Stimulated activated CD4-positive, alpha-beta T cell treated with anti-CD3 and anti-CD28 coated beads, Interleukin-4, amount 100 ng/mL, for 1 hour (primary cell): ENCODE measurements at places on chromosomes 1 and 21.
A peak's percentile ranks its signal among the peaks of the same experiment; 100 is the strongest.

- no peak for DNase-seq
Measured at GRCh38 chr1:65230731-65231481, 78.4 kb upstream of the DNAJC6 start.

DNA sequence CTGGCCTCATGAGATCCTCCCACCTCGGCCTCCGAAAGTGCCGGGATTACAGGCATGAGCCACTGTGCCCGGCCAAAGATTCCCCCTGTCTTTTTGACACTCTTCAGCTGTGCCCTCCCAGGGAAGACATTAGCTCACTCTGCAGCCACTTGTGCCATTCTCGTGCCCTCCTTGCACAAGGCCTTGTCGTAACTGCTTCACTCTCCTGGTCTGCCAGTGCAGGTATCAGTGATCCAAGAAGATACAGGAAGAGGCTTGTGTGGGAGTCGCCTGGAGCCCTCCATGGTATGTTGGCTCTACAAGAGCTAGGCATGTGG is 22.0 kb upstream of the WDR26 start:
- no peak for DNase-seq

GRCh38 chr1:63534406-63534805 is 11.1 kb downstream of the EFCAB7 start:
- DNase-seq: no peak

DNA sequence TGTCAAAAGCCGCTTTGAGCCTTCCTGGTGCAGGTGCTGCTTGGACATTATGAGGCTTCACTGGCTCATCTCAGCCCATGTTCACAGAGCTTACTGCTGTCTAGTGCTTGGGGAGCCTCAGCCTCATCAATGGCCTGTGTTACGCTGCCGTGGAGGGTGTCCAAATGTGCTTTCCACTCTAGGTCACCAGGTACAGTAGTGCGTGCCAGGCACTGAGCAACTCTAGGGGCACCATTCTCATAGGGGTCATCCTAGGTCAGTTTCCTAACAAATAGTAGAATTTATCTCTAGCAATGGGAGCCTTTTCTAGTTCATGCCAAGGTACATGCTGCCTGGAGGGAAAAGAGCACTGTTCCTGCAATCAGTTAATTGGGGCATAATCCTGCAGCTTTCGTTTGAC is 193.8 kb downstream of the DYRK1A start:
- no peak for DNase-seq

- no peak for DNase-seq
Measured at GRCh38 chr1:26721669-26722355, 26.0 kb downstream of the ARID1A start.

DNA sequence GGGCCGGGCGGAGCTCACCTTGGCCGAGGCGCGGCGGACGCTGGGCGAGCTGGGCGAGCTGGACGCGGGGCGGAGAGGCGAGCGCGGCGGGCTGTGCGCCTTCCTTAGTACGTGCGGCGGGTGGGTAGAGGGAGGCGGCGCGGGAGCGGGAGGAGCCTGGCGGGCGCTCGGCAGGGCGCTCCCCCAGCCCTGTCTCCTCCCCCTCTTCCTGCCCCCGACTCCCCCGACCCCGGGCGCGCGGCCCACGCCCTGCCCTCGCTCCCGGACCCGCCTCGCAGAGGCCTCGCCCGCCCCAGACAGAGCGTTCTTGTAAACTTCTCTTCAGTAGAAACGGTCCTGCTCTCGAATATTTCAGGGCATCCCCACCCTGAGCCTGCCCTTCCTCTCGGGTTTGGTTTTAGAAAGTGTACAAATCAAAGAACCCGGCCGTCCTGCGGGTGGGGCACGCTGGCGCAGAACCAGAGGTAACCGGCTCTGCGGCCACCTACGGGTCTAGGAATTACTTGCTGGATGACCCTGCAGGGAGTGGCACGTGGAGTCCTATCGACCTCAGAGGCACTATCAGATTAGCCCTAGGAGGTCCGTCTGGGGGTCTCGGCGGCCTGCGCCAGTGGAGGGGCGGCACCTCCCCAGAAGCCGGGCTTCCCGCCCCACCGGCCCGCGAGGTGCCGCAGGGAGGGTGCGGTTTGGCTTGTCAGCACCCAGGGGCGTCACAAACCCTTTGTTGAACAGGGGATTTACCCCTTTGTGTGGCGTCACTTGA is at the start of gene S100A10:
Gene S100A10 (minus strand): TSS at position 126 of the 763 bp plus-strand sequence. CDS start 7,629 bp downstream, outside the sequence.
- DNase-seq: peak; percentile 69

- DNase-seq: no peak
Measured at GRCh38 chr1:109468903-109469302, 2.6 kb downstream of the SYPL2 start.

DNA sequence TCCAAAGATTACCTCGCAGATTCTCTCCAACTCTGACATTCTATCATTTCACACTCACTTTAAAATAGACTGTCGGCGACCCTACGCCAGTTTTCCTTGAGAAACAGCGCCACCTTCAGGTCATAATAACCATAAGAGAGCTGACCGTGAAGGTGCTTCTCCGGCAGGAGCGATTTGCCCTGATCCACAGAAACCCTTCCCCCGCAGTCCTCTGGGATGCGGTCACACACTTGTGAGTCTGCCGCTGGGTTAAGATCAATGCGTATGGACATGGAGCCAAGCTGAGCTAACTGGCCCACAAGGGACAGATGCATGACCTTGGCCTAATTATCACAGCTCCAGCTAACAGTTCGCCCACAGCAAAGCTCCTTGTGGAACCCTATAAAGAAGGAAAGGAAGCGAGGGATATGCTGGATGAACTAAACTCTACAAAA is 32.8 kb upstream of the IFNAR2 start:
- DNase-seq: peak; percentile 38

GRCh38 chr1:211939876-211940468 is 95.4 kb downstream of the INTS7 start:
- peak; percentile 10 for DNase-seq

DNA sequence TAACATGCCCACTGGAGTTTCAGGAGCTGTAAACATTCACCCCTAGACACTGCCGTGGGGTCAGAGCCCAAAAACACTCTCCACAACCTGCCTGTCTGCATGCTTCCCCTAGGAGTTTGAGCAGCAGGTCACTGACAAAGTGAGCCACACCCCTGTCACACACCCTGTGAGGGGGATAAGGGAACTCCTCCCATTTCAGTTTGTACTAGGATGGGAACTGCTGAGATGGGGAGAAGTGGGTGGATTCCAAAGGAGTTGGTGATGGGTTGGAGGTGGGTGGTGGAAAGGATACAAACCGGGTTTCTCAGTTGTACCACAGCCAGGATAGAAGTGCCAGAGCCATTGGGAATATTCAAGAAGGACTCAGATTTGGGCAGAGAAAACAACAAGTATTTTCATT is 140.2 kb downstream of the MIS18A start:
- DNase-seq: no peak
